ENCODE measurements at places on chromosomes 2 and 18. TPM values are rescaled to one million over a fixed set of nuclear protein-coding genes. Genes with fewer than 3 reads are reported as not detected.

- DNase-seq: peak; percentile 71
These were observed 602 bp downstream of the SNX17 start for GRCh38 chr2:27370816-27371620.

GRCh38 chr2:47842846-47843245, 59.9 kb downstream of the MSH6 start:
- no peak for DNase-seq

- no peak for DNase-seq
These were observed at the start of gene CFAP65 for GRCh38 chr2:219041252-219041651. Gene CFAP65 (minus strand): TSS chr2:219041516. CDS start chr2:219039048, 2,468 bp downstream.

GRCh38 chr2:164948540-164948939, 6.8 kb downstream of the SLC38A11 start:
- no peak for DNase-seq

GRCh38 chr2:146952696-146953095, 892.1 kb upstream of the ACVR2A start:
- DNase-seq: no peak

DNA sequence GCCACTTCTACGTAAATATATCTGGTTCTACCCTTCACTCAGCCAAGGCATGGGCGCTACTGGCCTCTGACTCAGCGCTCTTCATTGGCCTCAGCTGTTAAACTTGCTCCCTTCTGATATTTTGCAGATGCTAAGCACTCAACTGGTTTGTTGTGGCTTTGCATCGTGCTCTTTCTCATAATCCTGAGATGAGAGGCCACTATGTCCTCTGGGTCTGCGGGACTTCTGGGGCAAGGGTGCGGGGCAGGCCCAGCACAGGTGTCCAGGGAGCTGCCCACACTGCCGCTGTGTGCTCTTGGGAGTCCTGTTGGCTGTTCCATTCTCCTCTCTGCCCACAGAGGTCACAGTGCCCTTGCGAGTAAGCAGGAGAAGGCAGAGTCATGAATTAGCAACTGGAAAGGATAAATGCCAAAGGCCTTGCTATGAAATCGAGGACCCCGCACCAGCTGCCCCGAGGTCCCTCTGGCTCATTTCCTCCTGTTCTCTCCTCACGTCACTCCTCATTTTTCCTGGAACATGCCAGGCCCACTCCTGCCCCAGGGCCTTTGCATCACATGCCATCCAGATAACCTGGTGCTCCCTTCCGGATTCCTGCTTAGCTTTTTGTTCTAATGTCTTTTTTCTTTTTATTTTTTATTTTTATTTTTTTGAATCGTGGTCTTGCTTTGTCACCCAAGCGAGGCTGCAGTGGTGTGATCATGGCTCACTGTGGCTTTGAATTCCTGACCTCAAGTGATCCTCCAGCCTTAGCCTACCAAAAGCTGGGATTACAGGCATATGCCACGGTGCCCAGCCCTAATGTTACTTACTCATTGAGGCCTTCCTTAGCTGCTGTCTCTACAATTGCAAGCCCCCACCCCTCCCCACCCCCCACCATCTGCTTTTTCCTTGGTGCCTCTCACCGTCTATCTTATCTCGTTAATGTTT, 34.9 kb upstream of the MAT2A start:
- no peak for DNase-seq

DNA sequence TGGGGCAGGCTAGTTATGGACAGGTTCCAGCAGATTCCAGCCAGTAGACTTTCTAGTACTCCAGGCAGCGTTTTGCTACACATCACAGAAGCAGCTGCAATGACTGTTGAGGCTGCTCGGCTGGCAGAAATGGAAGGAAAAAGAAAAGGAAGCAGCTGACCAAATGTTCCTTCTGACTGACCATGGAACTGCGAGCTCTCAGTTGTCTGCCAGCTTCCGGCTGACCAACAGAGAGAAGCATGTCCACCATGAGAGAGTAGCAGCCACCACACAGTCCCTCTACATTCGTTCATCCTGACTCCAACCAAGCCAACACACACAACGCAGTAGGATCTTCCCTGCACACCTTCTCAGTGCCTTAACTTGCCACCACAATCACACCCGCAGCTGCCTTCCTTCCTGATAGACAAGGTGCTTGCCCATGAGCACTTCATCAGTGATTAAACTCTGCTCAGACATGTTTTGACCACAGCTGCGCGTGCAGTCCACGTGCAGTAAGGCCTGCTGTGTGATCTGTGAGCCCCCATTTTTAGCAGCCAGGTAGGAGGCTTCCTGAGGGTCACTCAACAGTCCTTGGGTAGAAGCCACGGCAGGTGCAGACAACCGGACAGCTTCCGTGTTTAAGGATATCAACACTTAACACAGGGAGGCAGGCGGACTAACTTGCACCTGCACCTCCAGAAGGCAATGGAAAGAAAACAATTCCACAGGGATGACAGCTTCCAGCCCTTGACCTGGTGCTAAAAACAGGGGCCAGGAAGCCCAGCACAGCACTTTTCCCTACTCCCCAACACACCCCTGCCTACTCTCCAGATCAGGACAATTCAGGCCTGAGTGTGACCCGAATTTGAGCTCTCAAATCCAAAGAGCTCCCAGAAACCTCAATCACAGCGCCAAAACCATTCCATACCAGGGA, 996 bp downstream of the TGFBRAP1 start:
- DNase-seq: peak; percentile 6

DNA sequence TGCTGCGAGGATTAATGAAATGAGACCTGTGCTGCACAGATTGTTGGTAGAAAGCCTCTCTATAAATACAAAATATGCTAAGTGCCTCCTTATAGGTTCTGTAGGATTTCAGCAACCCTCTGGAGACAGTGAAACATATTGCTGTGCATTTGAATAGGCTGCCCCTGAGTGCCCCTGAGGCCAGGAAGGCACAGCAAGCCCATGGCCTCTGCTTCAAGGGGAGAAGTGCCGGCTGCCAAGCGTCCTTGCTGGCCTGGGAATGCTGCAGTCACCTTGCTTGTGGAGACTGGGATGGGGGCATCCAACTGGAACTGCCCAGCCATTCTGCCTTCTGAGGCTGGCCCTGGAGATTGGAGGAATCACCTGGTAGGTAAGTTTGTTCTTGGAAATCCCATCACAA, 397.2 kb upstream of the SMIM21 start:
- no peak for DNase-seq

- no peak for DNase-seq
These were observed 419.9 kb downstream of the STK39 start for GRCh38 chr2:167827352-167828097.

GRCh38 chr18:22145160-22145559, 24.2 kb upstream of the GATA6 start:
- DNase-seq: no peak

GRCh38 chr2:134244587-134244986, 9.3 kb upstream of the MGAT5 start:
- no peak for DNase-seq

GRCh38 chr2:95353055-95353575, 49.4 kb upstream of the FAHD2A start:
- DNase-seq: no peak

- DNase-seq: no peak
These were observed 34.1 kb upstream of the STAT1 start for GRCh38 chr2:191048073-191048472.

DNA sequence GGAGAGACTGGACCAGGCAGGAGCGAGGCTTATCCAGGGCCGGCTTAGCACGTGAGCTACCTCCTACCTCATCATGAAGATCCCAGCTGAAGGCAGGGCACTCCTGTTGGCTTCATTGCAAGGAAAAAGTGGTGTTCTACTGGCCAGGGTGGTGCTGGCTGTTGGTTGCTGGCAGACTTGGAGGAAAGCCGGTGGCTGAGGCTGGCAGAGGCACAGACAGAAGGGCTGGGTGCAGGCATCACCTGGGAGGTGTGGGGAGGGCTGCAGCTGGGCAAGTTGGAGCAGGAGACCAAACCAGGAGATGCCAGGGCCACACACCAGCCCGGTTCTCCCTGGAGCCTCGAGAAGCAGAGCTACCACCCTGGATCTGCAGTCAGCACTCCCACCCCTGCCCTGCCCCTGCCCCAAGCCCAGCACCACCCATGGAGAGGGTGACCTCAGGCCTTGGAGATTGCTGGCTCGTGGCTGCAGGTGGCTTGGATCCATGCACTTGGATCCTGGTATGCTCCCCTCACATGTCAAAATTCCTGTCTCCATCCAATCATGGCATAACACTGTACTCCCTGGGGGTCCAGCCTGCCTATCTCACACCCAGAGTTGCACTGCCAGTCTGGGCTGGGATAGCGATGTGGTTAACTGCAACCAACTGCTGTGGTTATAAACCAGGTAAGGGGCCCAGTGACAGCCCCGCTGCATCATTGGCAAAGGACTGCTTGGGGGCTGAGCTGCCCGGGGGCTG, 49.7 kb downstream of the GLI2 start:
- DNase-seq: no peak

GRCh38 chr2:142575561-142575960, 301.9 kb upstream of the KYNU start:
- DNase-seq: no peak

GRCh38 chr2:2621855-2622254, 290.8 kb upstream of the MYT1L start:
- no peak for DNase-seq

GRCh38 chr2:112486895-112487294, 4.9 kb downstream of the TTL start:
- no peak for DNase-seq

DNA sequence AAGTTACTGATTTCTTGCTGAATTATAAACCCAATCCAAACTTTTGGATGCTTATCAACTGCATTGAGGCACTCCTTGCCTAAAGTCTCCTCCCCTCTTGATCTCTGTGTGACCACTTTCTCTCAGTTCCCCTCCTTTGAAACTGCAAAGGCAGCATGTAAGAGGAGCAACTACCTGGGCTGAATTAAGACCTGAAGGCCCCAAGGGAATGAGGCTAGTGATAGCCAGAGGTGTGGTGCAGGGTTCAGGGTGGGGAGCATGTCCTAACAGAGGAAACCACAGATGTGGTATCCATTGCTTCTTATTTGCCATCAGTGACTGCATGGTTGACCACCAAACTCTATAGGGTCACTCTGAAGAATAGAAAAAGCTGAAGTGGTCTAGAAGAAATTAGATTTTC, 557.9 kb downstream of the TNS1 start:
- no peak for DNase-seq

SIX3 gene
- not detected for polyA plus RNA-seq

OSBPL6 gene
- not detected for polyA plus RNA-seq

MDH1 gene
- polyA plus RNA-seq: 203 TPM

PCARE gene
- not detected for polyA plus RNA-seq

SLC9A2 gene
- polyA plus RNA-seq: not detected

NAGK gene
- 84.9 TPM for polyA plus RNA-seq

STAMBP gene
- 62.9 TPM for polyA plus RNA-seq

SLC9A4 gene
- polyA plus RNA-seq: not detected

PSMA8 gene
- polyA plus RNA-seq: 0.76 TPM

Measured in naive B cell (primary cell).